ENCODE measurements at places on chromosomes 2 and 18.

- DNase-seq = no peak
These were observed 296.5 kb upstream of the THSD7B start for GRCh38 chr2:136468799-136469369.

DNA sequence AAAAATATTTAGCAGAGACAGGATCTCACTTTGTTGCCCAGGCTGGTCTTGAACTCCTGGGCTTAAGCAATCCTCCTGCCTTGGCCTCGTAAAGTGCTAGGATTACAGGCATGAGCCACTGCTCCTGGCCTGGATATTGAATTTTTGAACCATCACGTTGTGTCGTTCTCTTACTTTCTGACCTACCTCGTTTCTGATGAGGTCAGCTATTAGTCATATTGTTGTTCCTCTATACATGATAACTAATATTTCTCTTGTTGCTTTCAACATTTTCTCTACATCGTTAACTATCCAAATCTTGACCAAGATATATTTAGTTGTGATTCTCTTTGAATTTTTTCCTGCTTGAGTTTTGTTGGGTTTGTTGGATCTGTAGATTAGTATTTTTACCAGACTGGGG, 541.3 kb upstream of the SOX11 start:
- no peak for DNase-seq

GRCh38 chr2:199738727-199739412, 112.1 kb downstream of the FTCDNL1 start:
- DNase-seq = no peak

- DNase-seq = no peak
These were observed 111.7 kb downstream of the ANKRD44 start for GRCh38 chr2:197198890-197199289.

- no peak for DNase-seq
These were observed 235.3 kb downstream of the ANKRD36 start for GRCh38 chr2:97348265-97348664.

- no peak for DNase-seq
These were observed 20.8 kb downstream of the PXDN start for GRCh38 chr2:1723397-1724042.

DNA sequence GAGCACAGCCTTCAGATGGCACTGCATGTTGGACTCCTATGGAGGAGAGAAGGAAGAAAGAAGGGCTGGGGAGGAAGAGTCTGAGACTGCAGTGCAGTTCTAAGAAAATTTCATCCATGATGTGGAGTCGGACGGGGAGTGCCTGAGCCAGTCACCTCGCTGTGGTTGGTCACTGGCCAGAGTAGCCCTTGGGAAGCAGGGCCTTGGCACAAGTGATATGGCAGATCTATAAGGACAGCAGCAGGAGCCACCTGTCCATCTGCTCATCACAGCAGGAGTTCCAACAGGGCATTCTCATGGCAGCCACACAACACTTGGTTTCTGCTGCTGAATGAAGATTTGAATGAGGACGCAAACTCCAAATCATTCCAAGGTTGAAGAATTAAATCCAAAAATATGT, 314.8 kb downstream of the CYP26B1 start:
- DNase-seq = no peak

DNA sequence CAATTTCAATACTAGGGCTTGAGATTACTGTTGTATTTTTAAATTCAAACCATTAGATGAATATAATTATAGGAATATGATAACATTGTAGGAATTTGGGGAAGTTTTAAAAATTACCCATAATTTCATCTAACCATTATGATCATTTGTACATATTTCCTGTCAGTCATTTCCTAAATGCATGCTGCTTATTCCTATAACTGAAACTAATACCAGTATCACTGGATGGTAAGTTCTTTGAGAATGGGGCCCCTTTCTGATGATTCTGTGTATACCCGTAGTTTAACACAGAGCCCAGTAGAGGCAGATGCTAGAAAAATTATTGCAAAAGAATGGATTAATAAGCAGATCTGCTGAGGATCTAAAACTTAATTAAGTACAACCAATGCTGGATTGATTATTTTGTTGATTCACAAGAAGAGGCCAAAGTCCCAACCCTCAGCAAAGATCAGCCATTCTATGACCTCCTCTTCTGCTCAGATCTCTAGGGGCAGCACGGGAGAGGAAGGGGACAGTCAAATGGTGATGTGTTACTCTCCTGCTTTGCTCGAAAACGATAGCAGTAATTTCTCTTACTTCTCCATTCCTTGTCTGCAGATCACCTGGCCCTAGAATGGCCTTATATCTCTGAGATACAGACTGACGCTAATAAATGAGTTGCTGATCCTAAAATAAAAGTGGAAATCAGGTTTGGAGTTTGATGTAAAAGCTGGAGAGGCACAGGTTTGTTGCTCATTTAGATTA, 69.5 kb upstream of the PELI1 start:
- no peak for DNase-seq

DNA sequence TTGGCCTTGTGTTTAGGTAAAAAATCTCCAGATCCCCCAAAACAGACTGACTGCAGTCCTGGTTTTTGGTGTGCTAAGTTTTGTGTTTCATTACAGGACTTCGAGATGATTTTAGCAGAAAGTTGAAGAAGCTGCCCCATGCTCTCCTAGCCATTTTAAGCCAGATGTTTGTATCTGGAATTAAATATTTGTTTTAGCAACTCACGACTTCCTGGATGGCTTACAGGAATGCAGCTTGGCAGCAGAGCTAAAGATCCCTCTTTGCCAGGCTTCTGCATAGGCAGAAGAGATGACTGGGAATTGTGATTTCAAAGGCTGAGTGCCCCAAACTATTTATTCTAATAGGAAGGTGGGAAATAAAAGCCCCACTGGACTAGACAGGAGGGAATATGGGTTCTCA, 31.1 kb downstream of the ONECUT2 start:
- DNase-seq = no peak

GRCh38 chr18:55633032-55633431, 45.0 kb upstream of the TCF4 start:
- DNase-seq = no peak

- DNase-seq = no peak
These were observed 304.2 kb downstream of the FBXO15 start for GRCh38 chr18:73843455-73843854.

GRCh38 chr2:199727801-199728200, 123.2 kb downstream of the FTCDNL1 start:
- no peak for DNase-seq

DNA sequence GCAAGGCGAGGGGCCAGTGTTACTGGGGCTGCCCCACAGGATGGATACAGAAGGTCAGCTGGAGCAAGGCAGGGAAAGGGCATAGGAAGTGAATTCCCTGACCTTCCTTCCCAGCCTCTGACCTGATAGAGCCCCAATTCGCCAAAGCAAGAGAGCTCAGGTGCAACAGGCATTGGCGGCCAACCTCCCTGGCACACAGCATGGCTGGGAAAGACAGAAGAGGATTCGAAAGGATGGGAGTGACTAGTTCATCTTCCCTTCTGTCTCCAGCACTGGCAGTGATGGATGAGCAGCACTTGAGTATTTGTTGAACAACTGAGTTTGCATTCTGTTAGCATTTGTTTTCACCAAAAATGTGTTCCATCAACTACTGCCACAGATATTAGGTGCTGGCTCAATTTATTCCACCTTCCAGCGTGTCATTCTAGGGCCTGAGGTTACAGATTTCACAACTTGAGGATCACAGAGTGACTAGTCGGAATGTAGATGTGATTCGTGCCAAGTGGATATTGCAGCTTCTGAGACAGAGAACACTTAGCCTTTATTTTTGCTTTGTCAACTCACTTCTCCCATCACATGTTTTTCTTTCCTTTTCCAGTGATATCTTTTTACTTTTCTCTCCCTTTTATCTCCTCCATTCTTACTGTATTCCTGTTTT, 6.2 kb downstream of the COPS8 start:
- no peak for DNase-seq

GRCh38 chr2:156719036-156719435, 282.9 kb downstream of the GPD2 start:
- no peak for DNase-seq

- DNase-seq = no peak
These were observed 47.7 kb downstream of the BCL2 start for GRCh38 chr18:63271881-63272299.

DNA sequence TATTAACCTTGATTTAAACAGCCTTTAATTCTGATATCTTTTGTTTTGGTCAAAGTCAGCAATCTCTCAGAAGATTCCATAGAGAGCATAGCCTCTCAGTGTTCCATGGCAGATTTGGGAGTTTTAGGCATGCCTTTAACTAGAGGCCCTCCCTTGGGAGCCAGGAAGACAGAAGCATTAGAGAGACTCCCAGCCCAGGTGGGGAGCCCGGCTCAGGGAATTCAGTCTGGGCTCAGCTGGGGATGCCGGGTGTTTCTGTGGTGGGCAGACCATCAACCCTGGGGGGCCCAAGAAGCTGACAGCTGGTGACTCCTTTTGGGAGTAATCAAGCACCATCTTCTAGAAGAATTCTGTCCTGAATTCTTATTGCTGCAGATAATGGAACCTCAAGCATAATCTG, 99.7 kb upstream of the CELF4 start:
- no peak for DNase-seq

DNA sequence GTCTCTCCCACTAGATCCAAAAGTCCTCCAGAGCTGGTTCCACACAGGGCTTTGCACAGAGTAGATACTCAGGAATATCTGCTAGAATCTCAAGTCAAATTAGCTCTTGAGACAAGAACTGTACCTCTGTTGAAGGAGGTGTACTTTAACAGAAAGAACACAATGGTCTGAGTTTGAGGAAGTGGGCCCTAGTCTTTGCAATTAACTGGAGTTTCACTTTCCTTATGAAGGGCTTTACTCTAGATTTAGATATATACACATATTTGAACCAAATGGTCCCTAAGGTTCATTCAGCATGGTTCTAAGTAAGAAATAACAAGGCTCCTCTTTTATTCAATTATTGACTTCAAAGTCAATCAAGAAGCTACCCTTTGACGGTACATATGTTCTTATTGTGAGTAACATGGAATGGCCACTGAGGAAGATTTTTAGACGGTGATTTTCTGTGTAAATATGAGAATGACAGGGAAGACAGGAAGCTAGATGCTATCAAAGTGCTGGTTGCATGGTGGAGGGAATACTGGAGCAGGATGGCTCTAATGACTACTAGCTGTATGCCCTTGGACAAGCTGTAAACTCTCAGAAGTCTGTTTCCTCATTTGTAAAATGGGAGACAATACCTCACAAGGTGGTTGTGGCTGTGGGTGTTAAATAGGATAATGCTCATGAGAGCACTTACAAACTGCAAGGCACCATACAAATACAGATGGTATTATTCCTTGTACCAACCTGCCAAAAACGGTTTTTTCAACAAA, 73.5 kb upstream of the SERTAD2 start:
- no peak for DNase-seq

DNA sequence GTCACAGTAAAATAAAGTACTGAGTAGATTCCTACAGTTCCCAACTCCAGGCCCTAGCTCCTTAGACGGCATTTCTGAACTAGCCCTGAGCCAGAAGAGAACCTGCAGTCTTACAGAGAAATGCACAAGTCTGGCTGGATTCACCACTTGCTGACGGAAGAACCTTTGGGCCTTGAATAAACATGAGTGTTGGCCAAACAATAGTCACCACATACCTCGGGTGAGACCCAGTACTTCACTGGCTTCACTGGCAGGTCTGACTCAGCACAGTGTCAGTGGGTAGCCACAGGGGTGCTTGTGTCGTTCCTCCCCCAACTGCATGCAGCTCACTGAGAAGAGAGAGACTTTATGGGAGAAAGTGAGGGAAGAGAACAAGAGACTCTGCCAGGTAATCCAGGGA, 88.9 kb downstream of the TMEM185B start:
- DNase-seq = no peak

- no peak for DNase-seq
These were observed 365.9 kb upstream of the GALNT5 start for GRCh38 chr2:156891609-156892008.

DNA sequence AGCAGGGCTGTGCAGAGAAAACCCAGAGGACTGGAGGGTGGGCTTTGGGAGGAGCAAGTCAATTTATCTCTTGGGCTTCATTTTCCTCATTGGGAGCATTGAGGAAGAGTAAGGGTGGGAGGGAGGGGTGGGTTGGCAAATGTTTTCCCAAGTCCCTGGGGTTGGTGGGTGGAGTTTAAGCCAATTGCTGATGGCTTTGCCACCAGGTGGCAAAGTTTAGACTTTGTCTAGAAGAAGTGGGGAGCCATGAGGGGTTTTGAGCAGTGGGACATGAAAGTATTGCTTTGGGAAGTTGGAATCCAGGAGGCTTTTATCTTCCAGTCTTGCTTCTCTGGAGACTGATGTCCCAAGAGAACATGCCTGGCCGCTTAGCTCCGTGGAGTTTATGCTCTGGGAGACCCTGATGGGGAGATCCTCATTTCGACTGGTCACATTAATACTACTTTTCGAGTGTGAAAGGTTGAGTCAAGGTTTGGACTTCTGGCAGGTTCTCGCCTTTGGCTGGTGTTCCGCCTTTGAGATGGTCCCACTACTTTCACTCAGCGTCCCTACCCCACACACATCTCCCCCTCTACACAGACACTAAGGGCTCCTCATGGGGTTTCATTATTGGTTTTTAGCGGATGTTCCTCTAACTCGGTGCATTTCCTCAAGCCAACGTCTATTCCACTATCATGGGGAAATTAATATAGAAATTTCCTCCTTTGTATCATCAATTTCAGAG, 126.7 kb downstream of the PRKCE start:
- no peak for DNase-seq

DNA sequence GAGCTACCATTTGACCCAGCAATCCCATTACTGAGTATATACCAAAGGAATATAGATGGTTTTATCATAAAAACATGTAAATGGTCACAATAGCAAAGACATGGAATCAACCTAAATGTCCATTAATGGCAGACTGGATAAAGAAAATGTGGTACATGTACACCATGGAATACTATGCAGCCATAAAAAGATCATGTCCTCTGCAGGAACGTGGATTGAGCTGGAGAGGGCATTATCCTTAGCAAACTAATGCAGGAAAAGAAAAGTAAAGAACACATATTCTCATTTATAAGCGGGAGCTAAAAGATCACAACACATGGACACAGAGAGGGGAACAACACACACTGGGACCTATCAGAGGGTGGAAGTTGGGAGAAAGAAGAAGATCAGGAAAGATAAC, 22.9 kb downstream of the SLC38A11 start:
- DNase-seq = no peak

All from caudate nucleus (tissue), 63 donors.